ENCODE measurements at places on chromosomes 2 and 18. TPM values are rescaled to one million over a fixed set of nuclear protein-coding genes. Genes with fewer than 3 reads are reported as not detected.

RHOB gene
- total RNA-seq: 499 TPM

PDCD1 gene
- 0.55 TPM for total RNA-seq

LAMA3 gene
- 56.3 TPM for total RNA-seq

CTAGE1 gene
- not detected for total RNA-seq

ASNSD1 gene
- 15.3 TPM for total RNA-seq

LRPPRC gene
- 46.2 TPM for total RNA-seq

CFAP65 gene
- total RNA-seq: 3.0 TPM

LYPD6B gene
- total RNA-seq: 3.1 TPM

CABLES1 gene
- 5.9 TPM for total RNA-seq

PHOSPHO2 gene
- total RNA-seq: 2.6 TPM

SLC9A4 gene
- total RNA-seq: not detected

KIF1A gene
- 3.1 TPM for total RNA-seq

PAIP2B gene
- total RNA-seq: 5.1 TPM

RAX gene
- total RNA-seq: not detected

MXD1 gene
- 154 TPM for total RNA-seq

RNU2-63P gene
- total RNA-seq: not detected

RNF144A gene
- total RNA-seq: 26.9 TPM

FAP gene
- total RNA-seq: 2.0 TPM

KCNS3 gene
- total RNA-seq: 13.7 TPM

SERPINB2 gene
- total RNA-seq: not detected

LRRTM4 gene
- 0.32 TPM for total RNA-seq

CCDC93 gene
- 450 TPM for total RNA-seq

IFIH1 gene
- 23.1 TPM for total RNA-seq

SIX3 gene
- not detected for total RNA-seq

ADD2 gene
- total RNA-seq: 0.68 TPM

SLC4A5 gene
- 0.37 TPM for total RNA-seq

DGUOK gene
- total RNA-seq: 27.3 TPM

MDH1 gene
- total RNA-seq: 179 TPM

NABP1 gene
- total RNA-seq: 55.6 TPM

LIMS4 gene
- not detected for total RNA-seq

GAREM2 gene
- 1.5 TPM for total RNA-seq

ADAM23 gene
- total RNA-seq: not detected

PREPL gene
- total RNA-seq: 55.9 TPM

UGT1A8 gene
- 4.8 TPM for total RNA-seq

GPR39 gene
- total RNA-seq: 37.3 TPM

IMPA2 gene
- 80.8 TPM for total RNA-seq

All from transverse colon (tissue), 4 donors.